Activated CD8-positive, alpha-beta memory T cell treated with anti-CD3 and anti-CD28 coated beads, Interleukin-2, amount 10 ng/mL, durations not matched to agents 7 days and 5 days (primary cell): ENCODE measurements at places on chromosomes 2 and 18. TPM values are rescaled to one million over a fixed set of nuclear protein-coding genes. Genes with fewer than 3 reads are reported as not detected.

The FLACC1 gene
- total RNA-seq = 1.3 TPM

The REL gene
- 31.9 TPM for total RNA-seq

The PLEK gene
- 42.5 TPM for total RNA-seq

The FOXI3 gene
- total RNA-seq = not detected

The HOXD4 gene
- total RNA-seq = not detected

The FAM237A gene
- total RNA-seq = not detected

The CCDC102B gene
- 1.4 TPM for total RNA-seq

GRCh38 chr2:100818606-100819369, 1.2 kb upstream of the NPAS2 start:
- no peaks in the 10 kb centered on the region for H3K36me3 ChIP-seq
- no peak for DNase-seq
- no peak overlapping the region for H3K4me3 ChIP-seq
- peaks cover 7% of the 10 kb centered on the region for H3K4me1 ChIP-seq
- no peak overlapping the region for H3K27ac ChIP-seq

- H3K36me3 ChIP-seq = no peaks in the 10 kb centered on the region
- H3K4me3 ChIP-seq = no peak overlapping the region
- H3K27me3 ChIP-seq = no peaks in the 10 kb centered on the region
- no peaks in the 10 kb centered on the region for H3K4me1 ChIP-seq
Observed at GRCh38 chr2:154489266-154489858, 209.1 kb upstream of the KCNJ3 start.

- no peak overlapping the region for H3K27ac ChIP-seq
- no peak for DNase-seq
Observed at GRCh38 chr2:193409951-193410350, 1215.2 kb upstream of the TMEFF2 start.

GRCh38 chr2:191894681-191895147, 47.8 kb upstream of the CAVIN2 start:
- DNase-seq = no peak
- H3K27ac ChIP-seq = no peak overlapping the region
- H3K27me3 ChIP-seq = peaks cover 9% of the 10 kb centered on the region
- no peaks in the 10 kb centered on the region for H3K4me1 ChIP-seq
